CD4-positive, alpha-beta T cell (primary cell): ENCODE measurements at places on chromosomes 6 and 20.

GRCh38 chr6:36559011-36559793 is 11.9 kb upstream of the STK38 start:
- DNase-seq = no peak

GRCh38 chr20:33925867-33926266 is 67.8 kb upstream of the RALY start:
- no peak for DNase-seq

- no peak for DNase-seq
Measured at GRCh38 chr6:18829272-18829870, 442.2 kb downstream of the RNF144B start.

GRCh38 chr6:140732991-140733390 is 1358.5 kb upstream of the CITED2 start:
- DNase-seq = no peak

- DNase-seq = no peak
Measured at GRCh38 chr20:20561841-20562240, 150.6 kb downstream of the RALGAPA2 start.

- peak; percentile 53 for DNase-seq
Measured at GRCh38 chr6:111482188-111482958, 645 bp downstream of the REV3L start.

DNA sequence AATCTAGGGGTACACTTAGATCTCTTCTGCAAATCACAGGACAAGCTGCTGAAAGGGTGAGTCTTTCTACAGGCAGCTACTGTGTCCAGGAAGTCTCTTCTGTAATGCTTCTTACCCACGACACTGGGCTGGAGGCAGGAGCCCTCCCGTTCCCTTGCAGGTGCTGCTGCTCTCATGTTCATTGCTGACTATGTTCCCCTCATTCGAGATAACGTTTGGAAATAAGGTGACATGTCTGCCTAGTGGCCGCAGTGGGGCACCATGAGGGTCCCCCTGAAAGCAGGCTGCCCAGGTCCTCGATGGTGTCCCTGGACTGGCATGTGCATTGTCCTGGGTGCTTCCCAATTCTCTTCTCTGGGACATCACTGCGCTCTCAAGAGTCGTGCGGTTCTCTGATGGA is 74.7 kb downstream of the SYNJ2 start:
- DNase-seq = no peak

GRCh38 chr6:4922488-4923037 is 81.3 kb downstream of the RPP40 start:
- no peak for DNase-seq

- no peak for DNase-seq
Measured at GRCh38 chr6:169249057-169249456, 4.6 kb downstream of the THBS2 start.

DNA sequence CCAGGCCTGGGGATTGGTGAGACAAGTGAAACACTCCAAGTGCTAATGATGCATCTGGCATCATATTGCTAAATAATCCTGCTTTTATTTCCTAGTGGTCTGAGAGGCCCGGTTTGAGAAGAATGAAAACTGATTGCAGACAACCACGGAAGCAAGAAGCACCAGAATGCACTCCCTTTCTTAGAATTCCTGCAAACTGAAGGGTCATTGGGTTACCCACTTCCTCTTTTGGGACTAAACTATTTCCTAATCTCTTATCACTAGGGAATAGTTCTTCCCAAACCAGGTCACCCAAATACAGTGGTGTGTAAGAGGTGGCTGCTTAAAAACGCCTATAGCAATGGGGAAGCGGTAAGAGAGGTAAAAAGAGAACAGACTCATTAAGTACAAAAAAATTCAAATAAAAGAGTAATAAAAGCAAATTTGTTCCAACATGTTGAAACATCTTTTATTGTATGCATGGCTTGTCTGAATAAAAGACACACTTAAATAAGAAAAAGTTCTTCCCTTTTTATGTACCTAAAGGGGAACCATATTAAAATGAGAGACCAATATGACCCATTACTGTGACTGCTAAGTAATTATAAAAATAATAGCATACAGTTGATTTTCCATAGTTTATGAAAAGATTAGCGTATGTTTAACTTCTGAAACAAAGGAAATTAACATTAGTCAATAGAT is 125.8 kb downstream of the MYB start:
- no peak for DNase-seq

- DNase-seq = no peak
Measured at GRCh38 chr6:169800668-169801395, 49.4 kb downstream of the ERMARD start.

DNA sequence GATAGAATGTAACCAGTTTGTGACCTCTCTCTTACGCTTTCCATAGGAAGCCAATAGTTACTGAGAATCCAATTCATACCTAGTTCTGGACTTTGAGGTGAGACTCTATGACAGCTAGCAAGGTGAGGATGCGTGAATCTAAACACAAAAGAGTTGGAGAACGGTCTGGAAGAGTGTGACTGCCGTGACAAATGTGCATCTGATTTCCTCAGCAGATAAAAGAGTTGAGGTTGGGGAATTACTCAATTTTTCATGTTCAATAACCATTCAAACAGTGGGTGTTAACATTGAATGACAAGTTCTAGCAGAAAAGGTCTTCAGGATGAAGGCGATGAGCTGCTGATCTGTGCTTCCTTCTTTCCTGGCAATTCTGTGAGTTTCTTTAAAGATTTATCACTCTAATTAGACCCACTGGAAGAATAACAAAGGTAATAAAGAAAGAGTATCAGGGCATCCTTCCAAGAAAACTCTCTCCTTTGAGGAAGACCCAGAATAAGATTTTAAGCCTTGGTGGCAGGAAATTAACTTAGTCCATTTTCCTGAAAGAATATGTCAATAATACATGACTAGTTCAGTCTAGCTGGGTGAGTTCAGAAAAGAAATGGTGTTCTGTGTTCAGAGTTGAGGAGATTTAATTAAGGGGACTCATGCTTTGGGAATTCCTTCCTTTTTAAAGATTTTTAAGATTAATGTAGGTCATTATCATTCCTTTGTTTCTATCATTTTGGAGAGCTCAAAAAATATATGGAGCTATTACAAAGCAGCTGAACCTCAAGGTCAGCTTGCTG is 24.5 kb downstream of the KIF3B start:
- no peak for DNase-seq

DNA sequence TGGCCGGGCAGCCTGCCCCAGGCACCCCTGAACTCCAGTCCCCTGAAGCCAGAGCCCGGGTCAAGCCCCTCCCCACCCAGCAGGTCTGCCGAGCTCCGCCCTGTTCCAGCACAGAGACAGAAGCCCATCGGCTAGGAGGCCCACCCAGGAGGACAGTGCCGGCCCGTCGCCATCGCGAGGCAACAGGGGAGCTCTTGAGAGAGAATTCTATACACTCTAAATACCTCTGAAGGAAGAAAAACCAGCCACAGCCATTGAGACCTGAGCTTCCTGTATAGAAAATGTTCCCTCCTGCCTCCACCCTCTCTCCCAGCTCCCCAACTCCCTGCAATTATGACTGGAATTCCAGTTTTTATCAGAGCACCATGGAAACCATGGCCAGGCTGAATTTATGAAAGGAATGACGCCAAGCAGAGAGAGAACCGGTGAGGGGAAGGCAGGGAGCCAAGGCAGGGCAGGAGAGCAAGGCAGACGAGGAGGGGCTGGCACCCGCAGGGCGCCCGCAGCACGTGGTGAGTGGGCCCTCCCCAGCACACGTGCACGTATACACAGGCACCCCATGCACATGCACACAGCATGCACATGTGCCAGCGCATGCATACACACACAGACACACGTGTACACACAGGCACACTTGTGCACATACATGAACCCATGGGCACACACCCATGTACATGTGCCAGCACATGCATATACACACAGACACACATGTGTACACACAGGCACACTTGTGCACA is 27.6 kb upstream of the MRGBP start:
- DNase-seq = no peak

GRCh38 chr6:122553697-122554096 is 56.5 kb upstream of the PKIB start:
- DNase-seq = no peak

GRCh38 chr6:136521427-136521826 is 28.8 kb downstream of the MAP7 start:
- DNase-seq = no peak

GRCh38 chr20:34538671-34539123 is 19.8 kb upstream of the MAP1LC3A start:
- peak; percentile 48 for DNase-seq

DNA sequence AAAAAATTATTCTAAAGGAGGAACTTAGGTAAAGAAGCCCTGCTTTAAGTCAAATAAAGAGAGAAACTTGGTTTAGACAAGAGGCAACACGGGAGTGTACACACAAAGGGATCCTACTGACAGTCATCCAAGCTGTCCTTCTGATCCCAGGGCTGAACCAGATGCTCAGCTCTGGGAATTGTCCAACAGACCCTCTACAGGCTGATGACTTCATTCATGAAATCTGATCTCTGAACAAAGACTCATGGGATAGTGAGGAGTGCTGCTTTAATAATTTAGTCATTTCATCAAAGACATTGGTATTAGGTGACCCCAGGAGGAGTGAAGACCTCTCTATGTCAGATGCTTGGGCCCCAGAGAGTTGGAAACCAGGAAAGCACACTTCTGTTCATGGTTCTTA is 65.6 kb upstream of the ARMH2 start:
- DNase-seq = no peak

GRCh38 chr6:116533233-116533957 is 12.1 kb downstream of the TRAPPC3L start:
- no peak for DNase-seq

GRCh38 chr6:21163110-21163837 is 430.3 kb upstream of the SOX4 start:
- DNase-seq = no peak

DNA sequence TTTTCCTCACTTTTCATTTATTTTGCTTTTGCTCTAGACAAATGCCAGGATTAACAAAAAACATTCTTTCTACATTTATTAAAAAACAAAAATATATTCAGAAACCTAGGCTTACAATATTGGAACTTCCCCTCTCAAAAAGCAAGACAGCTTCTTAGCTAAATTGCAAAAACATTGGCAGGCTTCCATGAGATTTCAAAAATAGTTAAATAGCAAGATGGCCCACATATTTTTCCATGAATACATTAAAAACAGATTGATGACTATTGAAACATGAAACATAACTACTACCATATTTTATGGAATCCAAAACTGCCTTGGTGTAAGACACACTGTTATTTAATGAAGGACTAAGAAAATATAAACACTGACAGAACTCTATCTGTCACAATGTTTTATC is 92.0 kb downstream of the LY86 start:
- no peak for DNase-seq

DNA sequence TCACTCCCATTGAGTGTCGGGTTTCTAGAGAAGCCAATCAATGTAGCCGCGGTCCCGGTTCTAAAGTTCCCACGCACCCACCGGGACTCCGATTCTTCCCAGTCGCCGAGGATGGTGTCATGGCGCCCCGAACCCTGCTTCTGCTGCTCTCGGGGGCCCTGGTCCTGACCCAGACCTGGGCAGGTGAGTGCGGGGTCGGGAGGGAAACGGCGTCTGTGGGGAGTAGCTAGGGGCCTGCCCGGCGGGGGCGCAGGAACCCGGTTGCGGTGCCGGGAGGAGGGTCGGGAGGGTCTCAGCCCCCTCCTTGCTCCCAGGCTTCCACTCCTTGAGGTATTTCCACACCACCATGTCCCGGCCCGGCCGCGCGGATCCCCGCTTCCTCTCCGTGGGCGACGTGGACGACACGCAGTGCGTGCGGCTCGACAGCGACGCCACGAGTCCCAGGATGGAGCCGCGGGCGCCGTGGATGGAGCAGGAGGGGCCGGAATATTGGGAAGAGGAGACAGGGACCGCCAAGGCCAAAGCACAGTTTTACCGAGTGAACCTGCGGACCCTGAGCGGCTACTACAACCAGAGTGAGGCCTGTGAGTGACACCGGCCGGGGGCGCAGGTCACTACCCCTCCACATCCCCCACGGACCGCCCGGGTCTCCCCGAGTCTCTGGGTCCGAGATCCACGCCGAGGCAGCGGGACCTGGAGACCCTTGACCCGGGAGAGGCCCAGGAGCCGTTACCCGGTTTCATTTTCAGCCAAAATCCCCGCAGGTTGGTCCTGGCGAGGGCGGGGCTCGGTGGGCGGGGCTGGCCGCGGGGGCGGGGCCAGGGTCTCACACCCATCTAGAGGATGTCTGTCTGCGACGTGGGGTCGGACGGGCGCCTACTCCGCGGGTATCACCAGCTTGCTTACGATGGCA is 35.2 kb upstream of the HLA-G start:
- peak; percentile 77 for DNase-seq

DNA sequence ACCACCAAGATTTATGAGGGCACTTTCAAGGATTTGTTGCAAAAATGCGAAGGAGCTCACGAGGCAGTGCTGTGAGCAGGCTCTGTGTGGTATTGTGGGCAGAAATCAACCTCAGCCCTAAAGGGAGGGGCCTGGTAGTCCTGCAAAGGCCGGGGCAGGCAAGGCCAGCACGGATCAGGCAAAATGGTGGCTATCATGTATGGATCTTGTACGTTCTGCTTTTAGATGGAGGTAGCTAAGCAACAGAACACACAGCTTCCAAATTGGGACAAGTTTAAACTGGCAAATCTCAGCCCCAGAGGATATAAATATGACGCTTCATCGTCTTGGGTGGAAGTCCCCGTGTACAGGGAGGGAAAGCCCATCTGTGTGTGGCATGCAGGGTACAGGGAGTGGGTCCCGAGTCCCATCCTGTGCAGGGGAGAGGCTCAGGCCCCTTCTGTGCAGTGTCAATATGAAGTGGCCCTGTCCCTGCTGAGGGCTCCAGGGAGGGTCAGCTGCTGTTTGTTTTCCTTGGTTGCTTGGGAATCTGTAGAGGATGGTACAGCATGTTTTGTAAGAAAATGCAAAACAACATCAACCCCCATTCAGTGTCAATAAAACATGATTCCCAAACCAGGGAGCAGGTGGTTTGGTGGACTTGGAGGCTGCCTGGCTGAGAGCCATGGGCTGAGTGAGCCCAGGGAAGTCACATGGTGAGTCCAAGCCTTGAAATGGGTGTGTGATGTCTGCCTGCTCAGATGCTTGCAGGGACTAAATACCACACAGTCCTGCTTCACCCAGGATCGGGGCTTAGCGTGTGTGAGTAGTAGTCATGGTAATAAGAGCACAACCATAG is 113.0 kb downstream of the SYCP2 start:
- DNase-seq = no peak

- DNase-seq = no peak
Measured at GRCh38 chr6:130359736-130360135, 6.1 kb upstream of the TMEM200A start.

- DNase-seq = no peak
Measured at GRCh38 chr6:137876547-137876946, 9.5 kb downstream of the TNFAIP3 start.

GRCh38 chr6:659716-660581 is 3.0 kb upstream of the HUS1B start:
- DNase-seq = no peak

DNA sequence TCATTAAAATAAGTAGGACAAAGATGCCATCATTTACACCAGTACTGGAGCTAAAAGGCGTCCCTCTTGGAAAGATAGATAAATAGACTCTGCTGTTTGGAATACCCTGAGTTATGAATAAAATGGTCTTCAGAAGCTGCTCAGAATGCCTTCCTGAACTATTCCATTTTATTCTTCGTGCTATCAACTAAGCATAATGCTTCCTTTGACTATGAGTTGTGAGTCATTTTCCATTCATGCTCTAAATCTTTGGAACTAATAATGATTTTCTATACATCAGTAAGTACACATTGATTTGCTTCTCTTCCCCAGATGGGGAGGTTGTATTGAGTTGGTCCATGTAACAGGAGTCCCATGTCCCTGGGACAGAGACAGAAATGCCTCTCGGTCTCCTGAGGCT is 98.3 kb upstream of the PDE7B start:
- no peak for DNase-seq

- no peak for DNase-seq
Measured at GRCh38 chr6:145531032-145531431, 204.3 kb downstream of the EPM2A start.

- DNase-seq = peak; percentile 42
Measured at GRCh38 chr6:12266571-12266970, 23.6 kb upstream of the EDN1 start.
